ENCODE measurements at places on chromosomes 3 and 15.

DNA sequence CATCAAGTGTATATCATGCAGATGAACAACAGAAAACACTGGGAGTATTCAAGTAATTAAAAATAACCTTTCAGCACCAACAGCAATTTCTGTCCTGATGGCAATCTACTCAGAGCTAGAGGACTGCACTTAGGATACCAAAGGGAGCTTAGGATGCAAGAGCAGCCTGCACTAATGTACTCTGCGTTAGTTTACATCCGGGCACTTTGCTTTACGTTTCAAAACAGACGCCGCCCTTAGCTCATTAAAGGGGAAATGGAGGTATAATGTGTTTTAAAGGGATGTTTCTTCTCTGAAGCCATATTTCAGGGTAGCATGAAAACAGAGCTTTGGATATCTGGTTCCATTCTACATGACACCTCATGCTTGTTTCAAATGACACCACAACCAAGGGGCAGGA, 14.0 kb upstream of the B3GNT5 start:
- no peak for DNase-seq

DNA sequence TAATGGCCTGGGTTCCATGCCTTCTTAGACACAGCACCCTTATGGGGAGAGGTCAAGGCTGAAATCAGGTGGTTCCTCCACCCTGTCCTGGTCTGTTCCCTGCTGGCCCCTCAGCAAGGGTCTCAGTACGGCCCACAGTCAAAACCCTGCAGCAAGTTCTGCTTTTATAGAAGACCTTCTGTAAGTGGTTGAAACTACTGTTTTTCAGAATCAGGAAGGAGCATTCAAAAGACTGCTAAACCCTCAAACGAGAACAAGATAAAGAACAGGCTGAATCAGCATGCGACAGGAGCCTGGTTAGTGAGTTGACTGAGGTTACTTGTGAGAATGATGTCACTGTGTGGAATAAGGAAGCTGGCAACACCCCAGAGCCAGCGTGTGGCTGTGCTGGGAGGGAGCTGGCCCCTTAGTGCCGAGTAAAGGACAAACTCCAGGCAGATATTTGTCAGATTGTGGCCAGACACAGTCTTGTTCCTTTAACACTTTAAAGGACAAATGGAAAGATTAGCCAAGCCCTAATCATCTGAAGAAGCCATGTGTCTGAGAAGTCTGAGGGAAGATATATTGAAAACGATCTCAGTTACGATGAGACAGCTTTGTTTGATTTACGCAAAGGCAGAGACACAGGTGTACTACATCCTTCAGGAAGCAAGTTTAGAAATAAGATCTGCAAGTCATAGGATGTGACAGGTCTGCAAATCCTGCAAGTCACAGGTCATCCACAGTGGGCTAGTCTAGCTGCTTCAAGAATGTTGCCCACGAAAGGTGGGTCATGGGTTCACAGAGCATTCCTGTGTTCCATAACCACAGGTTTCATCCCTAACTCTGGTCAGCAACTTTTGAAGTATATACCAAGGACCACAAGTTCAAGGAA, 54.0 kb downstream of the B3GNT5 start:
- DNase-seq: peak; percentile 32

GRCh38 chr15:49978121-49978520, 140.9 kb downstream of the ATP8B4 start:
- no peak for DNase-seq

DNA sequence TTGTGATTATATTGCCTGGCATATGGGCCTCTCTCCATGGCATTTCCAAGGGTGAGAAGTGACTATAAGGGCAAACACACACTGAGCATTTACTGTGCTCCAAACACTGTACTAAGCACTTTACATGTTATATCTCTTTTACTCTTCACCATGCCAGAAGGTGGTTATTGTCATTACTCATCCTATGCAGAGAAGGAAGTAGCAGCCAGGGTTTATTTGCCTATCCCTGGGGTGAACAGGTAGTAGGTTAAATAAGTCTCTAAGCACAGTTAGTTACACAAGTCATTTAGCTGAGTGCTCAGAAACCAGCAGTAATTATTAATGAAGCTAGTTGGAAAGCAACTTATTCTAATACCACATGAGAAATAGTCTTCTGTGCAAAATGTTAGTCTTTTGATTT, 109.9 kb upstream of the SYNPR start:
- DNase-seq: no peak

DNA sequence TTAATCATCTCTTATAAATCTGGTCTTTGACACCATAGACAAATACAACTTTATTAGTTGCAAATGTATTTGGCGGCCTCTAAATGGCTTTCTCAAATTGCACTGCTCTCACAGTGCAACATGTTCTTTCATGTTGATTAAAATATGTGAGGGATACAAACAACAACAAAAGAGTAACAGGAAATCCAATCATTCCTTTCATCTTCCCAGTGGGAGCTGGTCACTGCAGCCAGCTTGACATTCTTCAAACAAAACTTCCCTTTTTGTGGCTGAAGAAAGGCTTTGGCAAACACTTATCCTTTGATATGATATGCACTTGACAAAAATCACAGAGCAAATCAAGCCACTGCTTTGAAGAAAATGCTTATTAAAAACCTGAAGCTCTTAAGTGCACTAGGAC, 973.6 kb downstream of the EPHA3 start:
- no peak for DNase-seq

- DNase-seq: peak; percentile 62
These were observed 577 bp downstream of the ZNF148 start for GRCh38 chr3:125374501-125374995.

DNA sequence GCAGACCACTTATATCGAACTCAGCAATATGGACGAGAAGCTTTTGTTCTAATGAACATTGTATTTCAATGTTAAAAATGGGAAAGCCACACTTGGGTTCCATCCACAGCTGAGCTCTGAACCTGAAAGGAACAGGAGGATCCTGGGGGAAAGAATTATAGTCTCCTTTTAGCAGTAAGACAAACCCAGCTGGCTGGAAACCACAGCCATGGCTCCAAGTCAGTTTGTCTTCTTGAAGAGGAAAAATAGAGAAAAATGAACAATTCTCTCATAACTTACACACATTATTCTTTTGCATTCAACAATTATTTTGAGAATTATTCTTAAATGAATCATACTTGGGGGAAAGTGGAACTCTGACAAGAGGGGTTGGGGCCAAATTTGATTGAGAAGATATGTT, 149.2 kb upstream of the VEPH1 start:
- DNase-seq: no peak

GRCh38 chr3:9994086-9994844, 7.6 kb upstream of the EMC3 start:
- DNase-seq: peak; percentile 34

DNA sequence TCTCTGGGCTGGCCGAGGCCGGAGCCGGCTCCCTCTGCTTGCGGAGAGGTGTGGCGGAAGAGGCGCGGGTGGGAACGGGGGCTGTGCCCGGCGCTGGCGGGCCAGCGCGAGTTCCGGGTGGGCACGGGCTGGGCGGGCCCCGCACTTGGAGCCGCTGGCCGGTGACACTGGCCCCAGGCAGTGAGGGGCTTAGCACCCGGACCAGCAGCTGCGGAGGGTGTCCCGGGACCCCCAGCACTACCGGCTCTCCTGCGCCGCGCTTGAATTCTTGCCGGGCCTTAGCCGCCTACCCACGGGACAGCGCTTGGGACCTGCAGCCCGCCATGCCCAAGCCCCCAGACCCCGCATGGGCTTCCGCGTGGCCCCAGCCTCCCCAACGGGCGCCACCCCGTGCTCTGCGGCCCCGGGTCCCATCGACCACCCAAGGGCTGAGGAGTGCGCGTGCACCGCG, 736.3 kb upstream of the ARRDC4 start:
- no peak for DNase-seq

DNA sequence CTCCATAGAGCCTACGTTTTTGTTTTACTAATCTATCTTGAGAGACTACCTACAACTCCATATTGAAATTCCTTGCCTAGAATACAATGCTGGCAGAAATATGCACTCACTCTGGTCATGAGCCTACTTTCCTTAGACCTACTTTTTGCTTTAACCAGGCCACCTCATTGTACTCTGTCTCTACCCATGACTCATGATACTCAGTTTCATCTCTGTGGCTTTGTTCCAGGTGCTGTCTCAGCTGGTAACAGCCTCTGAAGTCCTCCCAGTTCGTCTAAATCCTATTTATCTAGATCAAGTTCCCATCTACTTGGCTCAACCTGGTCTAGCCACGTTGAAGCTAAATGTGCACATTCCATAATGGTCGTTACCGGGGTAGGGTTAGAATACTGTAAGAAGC, 536.4 kb downstream of the RSL24D1 start:
- no peak for DNase-seq

DNA sequence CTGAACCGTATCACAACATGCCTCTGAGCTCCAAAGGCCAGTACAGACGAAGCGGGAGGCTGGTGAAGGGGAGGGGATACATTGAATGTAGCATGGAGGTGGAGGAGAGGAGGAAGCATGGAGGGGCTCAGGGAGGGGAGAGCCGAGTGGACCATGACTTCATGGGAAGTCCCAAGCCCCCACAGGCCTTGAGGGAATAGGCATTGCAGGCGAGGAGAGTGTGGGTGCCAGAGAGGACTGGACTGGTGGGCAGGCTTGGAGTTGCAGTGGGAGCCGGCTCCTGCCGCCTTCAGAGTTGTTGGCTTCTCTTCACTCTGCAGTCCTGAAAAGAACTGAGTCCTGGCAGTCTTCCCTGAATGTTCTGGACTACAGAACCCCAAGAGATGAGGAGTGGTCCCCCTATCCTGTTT, 3.3 kb upstream of the RNU6-1 start:
- no peak for DNase-seq

GRCh38 chr15:81000144-81000623, 539 bp upstream of the TLNRD1 start:
- no peak for DNase-seq

DNA sequence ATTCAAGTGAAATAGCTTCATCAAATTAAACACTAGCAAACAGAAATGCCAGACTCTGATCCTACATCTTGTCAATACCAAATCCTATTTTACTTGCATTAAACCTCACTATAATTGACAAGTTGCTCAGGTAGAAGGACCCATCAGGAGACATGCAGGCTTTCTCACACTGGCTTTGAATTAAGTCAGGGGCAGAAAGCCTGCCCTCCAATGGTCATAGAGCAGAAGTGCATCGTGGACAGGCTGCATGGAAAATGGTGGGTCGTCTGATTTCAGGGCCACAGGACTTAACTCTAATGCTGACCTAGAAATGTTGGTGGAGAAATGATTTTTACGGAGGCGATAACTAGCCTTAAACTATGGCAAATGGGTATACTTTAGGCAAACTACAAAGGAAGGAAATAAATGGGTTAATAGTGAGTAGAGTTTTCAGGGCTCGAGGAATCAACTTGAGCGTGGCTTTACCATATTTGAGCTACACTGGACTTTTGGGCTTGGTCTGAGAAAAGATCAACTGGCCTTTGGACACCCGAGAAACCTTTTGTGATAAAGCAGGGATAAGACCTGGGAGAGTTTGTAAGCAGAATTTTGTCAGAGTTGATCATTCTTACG, 283.9 kb downstream of the GRM7 start:
- DNase-seq: no peak

DNA sequence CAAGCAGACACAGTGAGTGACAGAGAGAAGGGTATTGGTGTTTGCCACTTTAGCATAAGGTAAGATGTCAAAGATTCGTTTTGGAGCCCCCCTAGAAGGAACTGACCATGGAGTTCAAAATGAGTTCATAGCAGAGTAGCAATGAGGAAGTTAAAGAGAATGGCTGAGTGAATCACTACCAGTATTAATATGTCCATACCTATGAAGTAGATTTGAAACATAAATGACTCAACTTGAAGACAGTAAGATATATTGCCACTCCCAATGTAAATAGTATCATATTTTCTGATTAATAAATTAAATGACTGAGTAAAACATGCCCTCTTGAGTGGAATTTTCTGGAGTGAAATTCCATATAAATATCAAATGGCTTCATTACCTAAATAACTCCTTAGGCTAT, 675.1 kb downstream of the NLGN1 start:
- no peak for DNase-seq

- no peak for DNase-seq
These were observed 61.4 kb upstream of the C15orf39 start for GRCh38 chr15:75140080-75140879.

- peak; percentile 26 for DNase-seq
These were observed 40.8 kb downstream of the POLR2M start for GRCh38 chr15:57747206-57747896.

DNA sequence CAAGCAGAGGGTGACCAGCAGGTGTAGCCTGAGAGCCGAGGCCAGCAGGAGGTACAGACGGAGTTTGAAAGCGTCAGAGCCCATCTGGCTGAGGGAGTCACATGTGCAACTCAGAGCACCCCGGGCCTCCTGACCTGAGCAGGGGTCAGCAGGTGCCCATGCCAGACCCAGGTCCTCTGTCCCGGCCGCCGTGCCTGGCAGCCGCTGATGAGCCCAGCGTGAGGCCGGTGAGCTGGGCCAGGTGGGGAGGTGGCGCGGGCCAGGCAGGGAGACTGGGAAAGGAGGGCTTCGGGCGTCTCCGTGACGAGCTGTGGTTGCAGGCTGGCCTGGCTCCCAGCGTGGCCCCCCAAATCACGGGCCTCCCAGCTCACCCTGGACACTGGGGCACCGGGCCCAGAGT, 130.9 kb downstream of the CHSY1 start:
- DNase-seq: no peak

DNA sequence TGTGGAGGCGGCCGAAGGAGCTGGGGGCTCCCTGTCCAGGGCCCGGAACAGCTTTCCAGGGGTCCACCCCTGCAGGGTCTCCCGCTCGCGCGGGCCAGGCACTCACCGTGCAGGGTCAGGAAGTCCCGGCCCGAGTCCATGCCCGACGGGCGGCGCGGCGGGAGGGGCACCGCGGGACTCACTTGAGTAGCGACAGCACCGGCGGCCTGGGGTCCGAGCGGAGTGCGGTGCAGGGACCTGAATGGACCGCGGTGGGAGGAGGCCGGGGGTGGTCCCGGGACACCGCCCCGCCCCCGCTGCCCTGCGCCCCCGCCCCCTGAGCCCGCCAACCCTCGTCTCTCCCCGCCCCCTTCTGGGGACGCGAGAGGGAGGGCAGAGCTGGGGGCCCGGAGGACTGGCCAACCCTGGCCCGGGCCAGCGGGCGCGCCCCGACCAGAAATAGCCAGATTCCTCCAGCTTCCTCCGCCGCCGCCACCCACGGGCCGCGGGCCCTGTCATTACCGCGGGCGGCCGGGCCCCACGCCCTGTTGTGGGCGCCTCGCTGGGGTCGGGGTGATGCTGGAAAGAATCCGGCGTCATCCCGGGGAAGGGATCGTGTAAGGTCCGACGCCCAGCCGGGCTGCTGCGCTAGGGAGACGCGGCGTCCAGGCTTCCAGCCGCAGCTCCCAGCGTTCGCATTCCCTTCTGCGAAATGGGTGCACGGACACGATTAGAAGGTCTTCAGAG, at the start of gene PLCD1:
Gene PLCD1, minus strand, starts transcription at position 243 of the 726 bp plus-strand sequence. Its CDS starts 103 bp downstream, at position 140.
- peak; percentile 80 for DNase-seq

DNA sequence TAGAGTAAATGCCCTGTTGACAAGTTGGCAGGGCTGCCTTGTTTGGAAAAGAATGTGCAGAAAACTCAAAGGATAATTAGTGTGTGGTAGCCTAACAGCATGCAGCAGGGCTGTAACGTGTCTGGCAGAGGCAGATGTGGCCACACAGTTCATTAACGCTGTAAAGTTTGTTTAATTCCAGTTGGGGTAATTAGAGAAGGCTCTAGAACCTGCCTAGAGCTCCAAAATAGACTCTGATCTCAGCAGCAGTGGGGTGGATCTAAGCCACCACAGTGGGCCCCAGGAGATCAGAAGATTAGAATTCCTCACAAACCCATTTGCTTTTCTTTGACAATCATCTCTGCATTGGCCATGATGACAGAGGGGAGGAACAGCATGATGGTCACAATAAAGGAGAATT, 65.1 kb upstream of the LEKR1 start:
- DNase-seq: no peak

GRCh38 chr15:69718916-69719315, 266.3 kb downstream of the RPLP1 start:
- DNase-seq: no peak

- DNase-seq: no peak
These were observed 28.1 kb upstream of the CTDSPL start for GRCh38 chr3:37833302-37834186.

Measured in EH (cell line).